ENCODE measurements at places on chromosomes 13 and 19.

GRCh38 chr19:51740356-51740755 lies 11.3 kb downstream of the FPR1 start:
- no peak for DNase-seq

GRCh38 chr19:32471811-32472210 lies 66.2 kb downstream of the DPY19L3 start:
- no peak for DNase-seq

- DNase-seq = no peak
Measured at GRCh38 chr13:112624602-112625430, 36.9 kb upstream of the TUBGCP3 start.

DNA sequence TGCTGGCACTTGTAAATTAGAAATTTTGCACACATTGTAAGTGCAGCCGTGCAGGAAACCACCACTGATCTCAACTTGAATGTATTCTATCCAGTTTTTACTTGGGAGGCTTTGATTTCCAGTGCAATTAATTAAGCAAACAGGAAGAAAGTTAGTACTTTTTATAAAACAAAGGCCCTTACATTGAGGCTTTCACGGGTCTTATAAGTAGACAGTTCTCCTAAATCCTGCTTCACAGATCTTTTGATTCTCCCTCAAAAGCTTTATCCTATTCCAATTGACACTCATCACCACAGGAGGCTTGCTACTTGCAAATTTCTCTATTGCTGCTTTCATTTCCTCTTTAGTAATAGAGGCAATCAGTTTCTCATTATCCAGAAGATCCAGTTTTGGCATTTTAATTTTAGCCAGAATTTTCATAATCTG lies 90.1 kb downstream of the ERCC5 start:
- DNase-seq = no peak

Measured in D341Med (cell line).